ENCODE measurements at places on chromosomes 2 and 18.

- no peak for DNase-seq
Observed at GRCh38 chr2:37912056-37912455, 13.0 kb upstream of the RMDN2 start.

DNA sequence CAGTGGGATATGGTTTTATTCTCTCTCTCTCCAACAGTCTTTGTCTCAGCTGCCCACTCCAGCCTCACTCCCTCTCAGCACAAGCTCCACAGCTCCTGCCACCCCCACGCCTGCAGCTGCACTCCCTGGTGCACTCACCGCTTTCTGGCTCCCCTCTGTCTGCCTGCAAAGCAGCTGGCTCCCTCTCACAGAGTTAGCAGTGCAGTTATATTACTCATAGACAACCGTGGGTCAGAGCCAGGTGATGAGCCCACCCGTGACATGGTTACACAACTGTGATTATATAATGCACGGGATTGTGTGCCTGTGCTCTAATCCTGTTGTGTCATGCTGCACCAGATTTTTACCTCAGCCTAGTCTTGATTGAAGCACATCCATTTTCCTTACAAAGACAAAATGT is 276.9 kb upstream of the CHAC2 start:
- no peak for DNase-seq

DNA sequence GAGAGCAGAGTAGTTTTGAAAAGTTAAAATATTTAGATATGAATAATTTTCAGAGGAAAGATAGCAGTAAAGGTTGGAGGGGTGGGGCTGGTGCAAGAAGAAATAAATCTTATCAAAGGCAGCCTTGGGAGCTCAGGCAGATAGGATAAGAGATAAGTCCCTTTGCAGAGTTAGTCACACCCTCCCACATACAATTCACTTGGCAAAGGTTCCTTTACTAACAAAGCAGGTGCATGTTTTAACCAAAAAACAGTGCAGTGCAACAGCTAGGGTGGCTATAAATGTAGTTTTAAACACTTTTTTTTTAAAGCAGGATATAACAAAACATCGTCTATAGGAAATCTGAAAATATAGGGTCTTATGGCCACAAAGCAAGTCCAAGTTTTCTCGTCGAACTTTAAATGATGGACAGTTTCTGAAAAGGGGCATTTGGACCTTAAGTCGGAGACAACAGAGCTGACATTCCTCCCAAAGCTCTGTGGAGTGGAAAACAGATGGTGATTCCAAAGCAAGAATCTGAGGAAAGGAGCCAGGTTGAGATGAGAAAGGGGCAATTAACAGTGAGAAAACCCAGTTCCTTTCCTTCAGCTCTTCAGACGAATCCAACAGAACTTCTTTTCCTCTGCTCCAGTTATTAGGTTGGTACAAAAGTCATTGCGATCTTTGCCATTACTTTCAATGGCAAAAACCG is 53.0 kb downstream of the EPHA4 start:
- DNase-seq, result no peak

DNA sequence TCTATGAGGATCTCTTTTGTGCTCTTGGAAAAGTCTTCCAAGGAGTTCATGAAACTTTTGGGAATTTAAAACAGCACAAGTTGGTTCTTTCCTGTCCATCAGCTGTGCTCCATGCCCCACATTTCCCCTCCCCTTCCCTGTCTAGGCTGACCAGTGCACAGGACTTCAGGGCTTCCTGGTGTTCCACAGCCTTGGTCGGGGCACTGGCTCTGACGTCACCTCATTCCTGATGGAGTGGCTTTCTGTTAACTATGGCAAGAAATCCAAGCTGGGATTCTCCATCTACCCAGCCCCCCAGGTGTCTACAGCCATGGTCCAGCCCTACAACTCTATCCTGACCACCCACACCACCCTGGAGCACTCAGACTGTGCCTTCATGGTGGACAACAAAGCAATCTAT is 8.1 kb upstream of the DNAJB2 start:
- DNase-seq, result no peak

DNA sequence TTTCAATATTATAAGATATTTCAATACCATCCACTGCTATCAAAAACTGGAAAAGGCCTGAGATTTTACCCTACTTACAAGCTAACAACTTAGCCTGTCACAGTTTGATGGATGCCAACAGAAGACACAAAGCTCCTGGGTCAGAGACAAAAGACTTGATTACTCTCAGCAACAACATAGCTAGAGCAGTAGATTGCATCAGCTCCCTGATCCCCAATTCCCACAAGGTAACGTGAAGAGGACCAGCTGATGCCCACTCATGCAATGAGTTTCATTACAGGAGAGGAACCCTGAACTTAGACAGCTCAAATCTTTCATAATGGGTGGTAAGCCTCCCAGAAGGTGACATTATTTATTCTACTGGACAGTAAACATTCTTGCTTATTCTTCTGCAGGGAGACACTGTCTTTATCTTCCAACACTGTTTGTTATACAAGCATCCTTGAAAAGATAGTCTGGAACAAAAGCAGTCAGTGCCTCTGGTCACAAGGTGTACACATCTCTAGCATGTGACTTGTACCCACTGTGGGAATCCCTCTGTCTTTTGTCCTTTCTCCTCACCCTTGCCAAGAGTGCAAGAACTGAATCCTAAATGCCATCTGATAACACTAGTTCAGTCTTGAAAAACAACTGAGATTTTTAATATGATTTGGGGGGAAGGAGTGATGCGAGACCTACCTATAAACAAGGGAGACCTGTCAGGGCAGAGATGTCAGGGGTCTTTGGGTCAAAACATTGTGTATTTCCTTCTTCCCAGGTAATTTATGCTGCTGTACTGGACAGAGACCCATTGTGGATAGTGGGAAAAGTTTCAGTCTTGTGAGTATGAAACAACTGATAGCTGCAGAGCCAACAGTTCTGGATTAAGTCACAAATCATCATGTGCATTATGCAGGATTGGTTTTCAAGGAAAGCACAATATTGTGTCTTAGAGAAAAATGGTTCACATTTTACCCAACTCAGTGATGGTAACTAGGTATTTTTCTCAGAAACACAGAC is 102.4 kb downstream of the AOX1 start:
- no peak for DNase-seq

DNA sequence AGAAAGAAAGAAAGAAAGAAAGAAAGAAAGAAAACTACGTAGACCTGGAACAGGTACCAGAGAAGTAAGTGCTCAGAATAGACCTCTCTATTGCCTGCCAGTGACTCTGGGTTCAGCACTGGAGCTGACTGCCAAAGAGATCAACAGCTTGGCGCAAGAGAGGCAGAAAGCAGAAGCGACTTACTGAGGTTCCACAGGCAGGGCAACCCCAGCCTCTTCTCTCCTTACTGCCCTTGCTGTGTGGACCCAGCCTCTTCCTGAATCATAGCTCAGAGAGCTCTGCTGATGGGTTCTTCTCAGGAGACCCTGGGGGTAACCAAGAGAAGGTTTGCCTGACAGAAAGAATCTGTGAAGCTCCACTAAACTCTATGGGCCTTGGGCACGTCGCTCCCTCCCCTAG is 7.1 kb downstream of the CAPN13 start:
- DNase-seq, result no peak

DNA sequence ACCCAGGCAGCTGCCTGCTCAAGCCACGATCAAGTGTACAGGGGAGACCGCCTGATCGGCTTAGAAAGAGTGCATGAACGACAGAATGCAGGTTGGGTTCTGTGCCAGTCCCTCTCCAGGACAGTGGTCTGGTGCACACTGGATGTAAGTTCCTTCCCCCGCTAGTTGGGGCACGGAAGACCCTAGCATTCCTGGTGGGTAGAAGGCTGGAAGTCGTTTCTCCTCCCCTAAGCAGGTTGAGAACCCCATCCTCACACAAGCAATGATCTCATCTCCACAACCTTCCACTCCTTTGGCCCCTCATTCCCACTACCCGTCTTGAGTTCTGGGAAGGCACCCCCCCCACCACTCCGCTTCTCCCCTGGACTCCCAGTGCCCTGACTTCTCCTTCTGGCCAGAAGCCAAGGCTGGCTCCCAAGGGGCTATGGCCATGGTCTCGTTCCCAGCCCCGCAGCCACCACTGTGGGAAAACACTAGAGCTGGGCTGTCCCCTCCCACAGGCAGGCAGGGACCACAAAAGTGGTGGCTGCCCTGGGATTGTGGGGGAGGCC is 1.4 kb upstream of the ANKRD39 start:
- DNase-seq, result no peak

DNA sequence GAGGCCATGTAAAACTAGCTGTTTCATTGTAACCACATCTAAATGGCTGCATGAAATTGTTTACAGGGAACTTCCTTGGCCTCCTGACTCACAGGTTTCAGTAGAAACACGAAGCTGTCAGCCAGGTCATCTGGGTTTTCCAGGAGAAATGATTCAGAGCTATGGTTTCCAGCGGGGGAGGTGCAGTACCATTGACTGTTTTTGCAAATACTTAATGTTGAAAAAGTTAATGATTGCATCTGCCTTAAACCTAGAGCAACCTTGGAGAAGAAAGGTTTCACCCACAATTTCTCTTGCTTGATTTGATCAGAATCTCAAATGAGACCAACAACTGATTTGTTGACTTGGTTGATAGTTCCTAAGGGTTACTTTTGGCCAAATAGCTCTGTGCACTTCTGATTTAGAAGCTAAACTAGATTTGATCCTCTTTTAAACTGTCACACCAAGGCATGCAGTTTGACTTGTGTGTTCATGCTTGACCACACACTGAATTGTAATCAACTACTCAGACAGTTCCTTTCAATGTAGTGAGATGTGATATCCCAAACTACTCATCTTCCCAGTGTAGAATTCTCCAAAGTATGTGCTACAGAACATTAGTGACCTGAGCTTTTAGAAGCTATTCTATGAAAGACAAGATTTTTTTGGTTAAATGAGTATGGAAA is 193.5 kb upstream of the CHST9 start:
- no peak for DNase-seq

DNA sequence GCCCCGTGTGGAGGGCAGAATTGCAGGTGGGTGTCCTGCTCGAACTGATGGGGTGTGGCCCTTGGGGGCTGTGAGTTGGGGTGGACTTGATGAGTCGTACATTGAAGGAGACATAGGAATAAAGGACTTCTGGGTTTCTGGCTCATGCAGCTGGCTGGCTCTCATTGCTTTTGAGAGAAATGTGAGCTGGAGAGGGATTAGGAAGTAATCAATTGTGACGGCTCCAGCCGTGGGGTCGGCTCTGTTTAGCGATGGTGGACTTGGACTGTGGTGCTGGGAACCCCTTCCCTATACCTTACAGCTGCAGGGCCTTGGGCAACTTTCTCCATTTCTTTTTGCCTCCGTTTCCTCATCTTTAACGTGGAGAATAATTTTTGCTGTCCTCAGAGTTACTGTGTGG is 9.2 kb downstream of the IMPA2 start:
- no peak for DNase-seq

DNA sequence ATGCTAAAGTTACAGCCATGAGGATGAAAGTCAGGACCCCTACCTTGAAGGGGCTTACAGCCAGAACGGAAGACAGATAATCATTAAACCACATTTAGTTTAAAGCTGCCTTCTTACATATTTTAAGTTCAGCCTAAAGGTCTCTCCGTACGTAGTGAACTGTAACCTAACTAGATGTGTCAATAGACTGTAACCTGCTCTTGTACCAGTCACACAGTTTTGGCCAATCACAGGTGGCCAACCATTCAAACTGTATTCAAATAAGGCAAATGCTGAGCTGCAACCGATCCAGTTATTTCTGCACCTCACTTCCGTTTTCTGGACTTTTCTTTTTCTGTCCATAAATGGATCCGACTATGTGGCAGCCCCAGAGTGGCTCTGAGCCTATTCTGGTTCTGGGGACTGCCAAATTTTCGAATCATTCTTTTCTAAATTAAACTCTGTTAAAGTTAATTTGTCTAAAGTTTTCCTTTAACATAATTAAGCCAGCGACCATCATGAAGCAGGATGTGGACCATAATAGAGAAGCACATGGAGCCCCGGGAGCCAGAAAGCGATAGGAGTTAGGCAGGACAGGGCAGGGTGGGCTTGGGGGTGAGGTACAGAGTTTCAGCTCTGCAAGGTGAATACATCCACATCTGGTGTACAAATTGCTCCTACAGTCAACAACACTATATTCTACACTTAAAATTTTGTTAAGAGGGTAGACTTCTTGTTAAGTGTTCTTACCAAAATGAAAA is 48.4 kb upstream of the YPEL5 start:
- DNase-seq, result no peak

- no peak for DNase-seq
Observed at GRCh38 chr2:55489467-55490062, 30.0 kb upstream of the CFAP36 start.

GRCh38 chr2:186728631-186729030 is 34.8 kb downstream of the FAM171B start:
- no peak for DNase-seq

GRCh38 chr2:98149333-98149697 is 62.3 kb downstream of the VWA3B start:
- no peak for DNase-seq

- no peak for DNase-seq
Observed at GRCh38 chr2:136025057-136025973, 39.9 kb upstream of the DARS1 start.

- DNase-seq, result no peak
Observed at GRCh38 chr18:14969500-14969899, 221.5 kb downstream of the ANKRD30B start.

DNA sequence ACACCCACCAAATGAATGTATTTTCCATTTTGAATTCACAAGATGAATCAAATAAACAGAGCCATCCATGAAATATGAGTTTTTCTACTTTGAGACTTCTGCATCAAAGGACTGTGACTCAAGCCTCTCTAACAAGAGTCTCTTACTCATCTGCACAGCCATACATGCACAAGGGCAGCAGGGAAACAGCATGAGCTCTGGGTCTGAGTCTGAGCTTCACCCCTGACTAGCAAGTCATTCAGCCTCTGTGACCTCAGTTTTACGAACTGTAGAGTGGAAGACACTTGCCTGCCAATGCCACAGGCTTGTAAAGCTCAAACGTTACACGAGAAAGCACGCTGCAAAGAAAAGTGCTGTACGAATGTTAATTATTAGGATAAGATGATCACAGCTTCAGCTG is 42.9 kb downstream of the MREG start:
- DNase-seq, result no peak

GRCh38 chr2:51903728-51904127 is 871.8 kb upstream of the NRXN1 start:
- no peak for DNase-seq

- DNase-seq, result no peak
Observed at GRCh38 chr2:181203916-181204315, 223.5 kb downstream of the UBE2E3 start.

GRCh38 chr18:76459687-76460350 is 35.2 kb downstream of the ZNF516 start:
- no peak for DNase-seq

- no peak for DNase-seq
Observed at GRCh38 chr18:13294309-13294708, 75.7 kb downstream of the LDLRAD4 start.

GRCh38 chr2:149595056-149595963 is 7.7 kb upstream of the MMADHC start:
- no peak for DNase-seq

DNA sequence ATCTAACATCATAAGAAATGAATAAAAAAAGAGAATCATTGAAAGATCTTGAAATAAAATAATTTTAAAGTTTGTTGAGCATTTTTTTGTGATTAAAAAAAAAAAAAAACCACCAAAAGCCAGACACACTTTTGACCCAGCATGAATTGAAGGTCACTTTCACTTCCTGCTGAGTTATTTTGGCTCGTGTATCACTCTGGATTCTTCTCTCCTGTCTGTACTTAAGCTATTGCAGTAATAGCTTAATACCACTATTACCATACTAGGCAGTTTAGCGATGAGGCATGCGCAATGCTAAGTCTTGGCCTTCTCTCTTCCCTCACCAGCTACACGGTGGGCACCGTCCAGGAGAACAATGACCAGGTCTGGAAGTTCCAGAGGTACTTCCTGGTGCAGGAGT is 54.5 kb upstream of the SPP2 start:
- no peak for DNase-seq

- no peak for DNase-seq
Observed at GRCh38 chr18:11494107-11494506, 115.3 kb upstream of the SLC35G4 start.

Data from activated CD4-positive, alpha-beta T cell treated with anti-CD3 and anti-CD28 coated beads, Interleukin-2, amount 50 U/mL, for 4 hours (primary cell).